HS-5 (cell line): ENCODE measurements at places on chromosomes 3 and 15.

- DNase-seq = no peak
Observed at GRCh38 chr3:188212308-188212969, 58.5 kb downstream of the LPP start.

DNA sequence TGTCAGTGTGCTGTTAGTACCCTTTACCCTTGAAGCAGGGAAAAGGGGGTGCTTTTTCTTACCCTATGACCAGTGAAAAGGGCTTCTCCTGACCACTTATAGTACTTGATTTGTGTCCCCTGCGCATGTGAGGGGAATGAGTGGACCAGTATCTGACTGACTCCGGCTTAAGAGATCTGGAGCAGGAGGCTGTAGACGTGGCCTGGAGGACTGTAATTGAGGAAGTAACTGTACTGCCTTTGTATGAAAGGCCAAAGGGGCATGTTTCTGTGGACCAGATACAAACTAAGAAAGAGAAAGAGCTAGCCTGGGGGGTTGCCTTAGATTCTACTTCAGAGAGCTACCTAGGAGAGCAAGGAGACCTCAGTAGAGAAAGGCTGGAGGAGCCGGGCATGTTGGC is 89.9 kb upstream of the TBL1XR1 start:
- no peak for DNase-seq

GRCh38 chr3:124115279-124115678 is 123.4 kb upstream of the ROPN1 start:
- no peak for DNase-seq

- DNase-seq = no peak
Observed at GRCh38 chr15:42011074-42011473, 9.8 kb downstream of the PLA2G4E start.

GRCh38 chr3:124034016-124034843 is 42.3 kb upstream of the ROPN1 start:
- no peak for DNase-seq

DNA sequence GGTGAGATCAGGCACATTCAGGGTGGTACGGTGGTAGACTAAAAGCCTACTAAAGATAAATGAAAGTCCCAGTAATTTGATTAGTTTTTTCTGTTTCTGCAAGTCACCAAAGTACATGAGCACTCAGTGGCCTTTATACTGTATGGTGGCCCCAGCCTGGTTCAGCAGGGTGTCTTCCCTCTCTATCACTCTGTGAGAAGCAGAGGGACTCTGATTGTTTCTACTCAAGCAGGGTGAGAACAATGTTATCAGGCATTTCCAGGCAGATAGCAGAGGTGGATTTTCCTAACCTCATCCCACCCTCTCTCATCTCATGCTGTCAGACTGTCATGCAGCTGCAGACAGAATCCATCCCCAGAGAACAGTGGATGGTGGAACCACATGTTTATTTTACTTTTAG is 71.5 kb upstream of the BFSP2 start:
- DNase-seq = no peak
